ENCODE measurements at places on chromosomes 12 and 14.

DNA sequence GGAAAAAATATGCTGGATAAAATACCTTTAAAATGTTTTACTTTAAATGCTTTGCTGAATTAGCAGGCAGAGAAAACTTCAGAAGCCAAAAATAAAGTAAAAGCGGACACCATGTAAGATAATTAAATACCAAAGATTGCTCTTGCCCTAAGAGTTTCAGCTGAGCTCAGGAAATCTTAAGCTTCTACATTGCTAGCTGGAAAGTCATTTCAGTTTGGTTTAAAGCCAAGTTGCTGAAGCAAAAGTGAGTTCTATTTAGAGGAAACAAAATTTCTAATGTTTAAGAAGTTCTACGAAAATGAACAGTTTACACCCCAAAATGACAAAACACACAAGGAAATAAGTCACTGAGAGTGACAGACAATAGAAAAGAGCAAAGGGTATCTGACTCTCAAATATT is 310.0 kb downstream of the ADAMTS20 start:
- no peak for DNase-seq

- no peak for DNase-seq
Measured at GRCh38 chr12:90729736-90730135, 225.2 kb downstream of the CCER1 start.

DNA sequence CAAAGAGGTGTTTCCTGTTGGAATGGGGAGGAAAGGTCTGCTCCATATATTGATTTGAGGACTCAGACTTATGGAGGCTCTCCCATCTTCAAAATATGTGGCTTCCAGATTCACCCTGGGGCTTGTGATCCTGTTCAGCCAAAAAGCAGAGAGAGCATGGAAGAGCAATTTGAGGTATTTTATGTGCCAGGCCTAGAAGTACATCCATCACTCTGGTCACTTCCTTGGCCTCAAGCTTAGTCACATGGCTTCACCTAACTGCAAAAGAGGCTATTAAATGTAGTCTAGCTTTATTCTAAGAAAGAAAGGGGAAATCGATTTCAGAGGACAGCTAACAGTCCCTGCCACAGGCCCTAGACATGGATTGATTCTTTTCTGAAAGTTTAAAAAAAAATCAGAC is 86.2 kb downstream of the C12orf50 start:
- peak; percentile 42 for DNase-seq

GRCh38 chr12:56257491-56258067 is 605 bp downstream of the ANKRD52 start:
- no peak for DNase-seq

DNA sequence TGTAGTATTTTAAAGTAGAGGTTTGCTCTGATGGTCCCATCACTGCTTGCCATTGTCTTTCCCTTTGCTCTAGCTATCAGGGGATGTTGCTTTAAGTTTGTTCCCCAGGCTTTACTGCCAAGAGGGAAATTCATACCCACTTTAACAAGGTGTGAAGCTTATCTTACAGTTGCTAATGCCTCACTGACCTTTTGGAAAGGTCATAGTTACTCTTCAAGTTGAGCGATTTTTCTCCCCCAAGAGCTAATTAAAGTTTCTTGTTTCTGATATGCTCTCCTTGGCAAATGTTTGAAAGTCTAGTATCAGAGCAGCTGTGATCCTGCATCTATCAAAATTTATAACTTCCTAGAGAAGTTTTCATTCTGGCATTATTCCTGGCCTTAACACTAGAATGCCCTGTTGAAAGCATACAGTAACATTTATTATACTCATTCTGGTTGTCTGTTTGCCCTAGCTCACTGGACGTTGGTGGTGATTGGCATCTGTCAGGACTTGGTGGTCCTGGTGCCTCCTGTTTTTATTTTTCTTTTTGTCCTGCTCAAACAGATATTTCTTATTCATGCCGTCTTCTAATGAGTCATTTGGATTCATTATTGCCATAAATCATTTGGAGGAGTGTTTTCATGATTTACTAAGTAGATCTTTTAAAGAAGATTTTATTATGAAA is 8.1 kb downstream of the ATP2A2 start:
- DNase-seq, result no peak

GRCh38 chr12:131511391-131511802 is 199.5 kb upstream of the SFSWAP start:
- DNase-seq, result peak; percentile 10

GRCh38 chr14:33951183-33951840 is 438 bp upstream of the EGLN3 start:
- no peak for DNase-seq

GRCh38 chr12:98062464-98063245 is 452.7 kb upstream of the TMPO start:
- no peak for DNase-seq

DNA sequence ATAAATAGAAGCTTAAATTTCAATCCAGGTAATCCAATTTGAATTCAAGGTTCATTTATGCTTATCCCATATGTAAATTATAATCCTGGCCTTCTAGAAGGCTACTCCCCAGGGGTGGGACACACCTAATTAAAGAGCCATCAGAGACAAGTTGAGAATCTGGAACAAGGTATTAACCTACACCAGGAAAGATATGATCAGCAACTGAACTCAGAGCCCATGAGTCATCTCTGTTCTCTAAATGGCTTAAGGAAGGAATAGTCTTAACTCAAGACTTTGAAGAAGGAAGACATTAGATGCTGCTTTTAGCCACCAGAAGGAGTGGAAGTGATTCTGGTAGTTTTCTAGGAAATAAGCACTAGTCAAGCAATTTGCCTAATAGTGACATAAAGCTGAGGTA is 88.0 kb downstream of the KIF21A start:
- no peak for DNase-seq

DNA sequence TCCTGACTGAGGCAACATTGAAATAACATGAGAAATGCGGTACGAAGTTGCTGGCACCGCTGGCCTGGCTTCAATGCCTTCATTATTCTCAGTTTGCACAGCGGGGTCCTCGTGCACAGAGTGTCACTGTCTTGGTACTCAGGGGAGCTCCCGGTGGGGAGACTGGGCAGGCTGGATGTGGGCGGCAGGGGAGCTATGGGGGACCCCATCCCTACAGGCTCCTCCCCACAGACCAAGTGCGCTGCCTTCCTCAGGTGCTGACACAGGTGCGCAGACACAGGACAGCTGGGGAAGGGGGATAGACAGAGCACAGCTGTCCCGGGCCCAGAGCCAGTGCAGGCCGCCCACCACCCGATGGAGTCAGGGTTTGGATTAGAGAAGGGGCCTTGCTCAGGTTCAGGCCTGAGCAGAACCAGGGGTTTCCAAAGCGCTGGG is 270.1 kb downstream of the ADGRD1 start:
- peak; percentile 36 for DNase-seq

DNA sequence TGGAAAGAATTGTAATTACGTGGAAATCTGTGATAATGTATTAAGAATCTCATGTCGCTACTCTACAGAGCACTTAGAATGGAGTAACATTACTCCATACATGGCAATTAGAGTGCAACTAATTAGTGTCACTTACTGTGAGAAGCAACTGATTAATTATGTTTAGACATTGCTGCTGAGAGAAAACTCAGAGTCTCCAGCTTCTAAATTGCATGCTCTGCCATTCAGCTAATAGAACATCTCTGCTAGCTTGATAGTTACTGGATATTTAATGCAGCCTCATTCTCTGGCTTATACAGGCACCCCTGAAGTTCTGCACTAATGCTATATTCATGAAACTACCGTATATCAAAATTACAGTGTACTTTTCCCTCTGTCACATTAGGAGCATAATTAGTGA is 338.4 kb downstream of the ADAMTS20 start:
- DNase-seq, result no peak

GRCh38 chr14:104388011-104388521 is 191.5 kb upstream of the C14orf180 start:
- DNase-seq, result no peak

- no peak for DNase-seq
Measured at GRCh38 chr14:63701606-63702299, 26.1 kb downstream of the SGPP1 start.

- DNase-seq, result no peak
Measured at GRCh38 chr14:23307687-23308644, 1.3 kb downstream of the BCL2L2 start.

DNA sequence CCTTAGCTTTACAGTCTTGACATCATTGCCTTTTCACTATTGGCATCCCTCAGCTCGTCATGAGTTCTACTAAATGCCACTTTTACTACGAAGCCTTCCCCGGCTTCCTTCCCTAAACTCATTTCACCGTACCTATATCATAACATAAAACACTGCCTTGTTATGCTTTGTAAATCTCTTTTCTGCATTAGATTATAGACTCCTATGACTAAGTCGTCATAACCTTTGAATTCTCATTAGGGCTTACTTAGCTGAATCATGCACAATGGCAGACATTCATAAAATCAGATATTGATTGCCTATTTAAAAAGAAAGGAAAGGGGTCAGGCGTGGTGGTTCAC is 21.0 kb downstream of the BTG1 start:
- no peak for DNase-seq

- no peak for DNase-seq
Measured at GRCh38 chr12:89765959-89766824, 57.6 kb upstream of the ATP2B1 start.

DNA sequence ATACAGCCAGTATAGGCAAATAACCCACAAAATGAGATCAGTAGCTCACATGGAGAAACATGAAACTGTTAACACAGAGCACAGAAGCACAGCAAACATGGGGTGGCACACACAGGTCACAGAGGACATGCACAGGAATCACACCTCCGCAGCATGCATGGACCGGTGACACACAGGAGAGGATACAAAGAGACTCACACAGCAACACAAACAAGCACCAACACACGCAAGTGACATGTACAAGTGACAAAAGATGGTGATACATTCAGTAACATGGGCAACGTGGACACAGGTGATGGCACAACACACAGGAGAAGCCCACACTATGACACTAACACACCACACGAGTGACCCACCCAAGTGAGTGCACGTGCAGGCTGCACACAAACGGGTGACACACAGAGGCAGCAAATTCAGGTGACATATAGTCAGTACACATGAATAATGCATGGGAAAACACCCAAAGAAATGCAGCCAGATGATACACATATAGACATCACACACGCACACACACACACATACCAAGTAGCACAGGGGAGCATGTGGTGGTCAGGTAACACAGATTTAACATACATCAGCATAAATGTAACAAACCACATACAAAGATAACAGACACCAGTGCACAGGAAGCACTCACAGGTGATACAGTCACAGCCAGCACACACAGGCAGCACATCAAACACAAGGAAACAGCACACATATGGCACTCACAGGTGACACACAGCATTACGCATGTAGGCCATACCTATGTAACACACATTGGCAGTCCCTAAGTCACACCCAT is 216.0 kb upstream of the SFSWAP start:
- no peak for DNase-seq

All from foreskin melanocyte (primary cell).